Karpas-422 (cell line): ENCODE measurements at places on chromosomes 7 and 10. TPM values are rescaled to one million over a fixed set of nuclear protein-coding genes. Genes with fewer than 3 reads are reported as not detected.

- no peak overlapping the region for H3K4me3 ChIP-seq
- no peaks in the 10 kb centered on the region for H3K36me3 ChIP-seq
- H3K4me1 ChIP-seq, result no peaks in the 10 kb centered on the region
- DNase-seq, result no peak
- H3K27me3 ChIP-seq, result 0 out of 2 replicates have a peak, but pooled peaks cover 3% of the 10 kb centered on the region
- H3K27ac ChIP-seq, result no peak overlapping the region
Observed at GRCh38 chr10:45053569-45054100, 52.9 kb downstream of the ZNF22 start.

Gene TAS2R5
- total RNA-seq, result 0.90 and 2.5 TPM in 2 replicates

DNA sequence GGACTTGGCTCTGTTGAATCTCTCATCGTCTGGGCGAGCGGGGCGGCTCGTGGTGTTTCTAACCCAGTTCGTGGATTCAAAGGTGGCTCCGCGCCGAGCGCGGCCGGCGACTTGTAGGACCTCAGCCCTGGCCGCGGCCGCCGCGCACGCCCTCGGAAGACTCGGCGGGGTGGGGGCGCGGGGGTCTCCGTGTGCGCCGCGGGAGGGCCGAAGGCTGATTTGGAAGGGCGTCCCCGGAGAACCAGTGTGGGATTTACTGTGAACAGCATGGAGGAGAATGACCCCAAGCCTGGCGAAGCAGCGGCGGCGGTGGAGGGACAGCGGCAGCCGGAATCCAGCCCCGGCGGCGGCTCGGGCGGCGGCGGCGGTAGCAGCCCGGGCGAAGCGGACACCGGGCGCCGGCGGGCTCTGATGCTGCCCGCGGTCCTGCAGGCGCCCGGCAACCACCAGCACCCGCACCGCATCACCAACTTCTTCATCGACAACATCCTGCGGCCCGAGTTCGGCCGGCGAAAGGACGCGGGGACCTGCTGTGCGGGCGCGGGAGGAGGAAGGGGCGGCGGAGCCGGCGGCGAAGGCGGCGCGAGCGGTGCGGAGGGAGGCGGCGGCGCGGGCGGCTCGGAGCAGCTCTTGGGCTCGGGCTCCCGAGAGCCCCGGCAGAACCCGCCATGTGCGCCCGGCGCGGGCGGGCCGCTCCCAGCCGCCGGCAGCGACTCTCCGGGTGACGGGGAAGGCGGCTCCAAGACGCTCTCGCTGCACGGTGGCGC, at the start of gene EN2:
EN2 (plus strand) TSS at position 19 of the 767 bp plus-strand sequence; CDS start at position 268, 249 bp downstream.
- no peaks in the 10 kb centered on the region for H3K27me3 ChIP-seq
- DNase-seq, result no peak
- no peak within 1 kb of the TSS for H3K27ac ChIP-seq
- no peaks in the 10 kb centered on the region for H3K36me3 ChIP-seq
- no peaks in the 10 kb centered on the region for H3K4me1 ChIP-seq

Gene ABCB4
- total RNA-seq, result 0.47 and 0.67 TPM in 2 replicates

- no peak for DNase-seq
- no peaks in the 10 kb centered on the region for H3K36me3 ChIP-seq
- no peaks in the 10 kb centered on the region for H3K4me1 ChIP-seq
- H3K27ac ChIP-seq, result no peak overlapping the region
- no peaks in the 10 kb centered on the region for H3K27me3 ChIP-seq
Observed at GRCh38 chr10:28127881-28128280, 129.0 kb upstream of the ODAD2 start.

DNA sequence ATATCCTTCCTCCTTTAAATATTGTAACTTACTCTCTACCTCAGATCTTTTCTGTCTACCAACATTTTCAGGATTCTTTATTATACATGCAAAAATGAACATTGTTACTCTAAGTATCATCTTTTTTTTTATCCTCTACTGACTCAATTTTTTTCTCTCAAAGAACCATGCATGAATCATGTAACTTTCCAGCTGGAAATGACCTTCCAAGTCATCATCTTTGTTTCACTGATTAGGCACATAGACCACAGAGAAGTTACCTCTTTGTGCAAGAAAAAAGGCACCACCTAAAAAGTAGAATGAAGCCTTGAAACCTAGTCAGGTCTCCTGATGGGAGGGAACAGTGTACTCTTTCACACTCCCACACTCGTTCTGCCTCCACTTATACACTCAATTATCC, 234.9 kb downstream of the HGF start:
- no peak for DNase-seq
- H3K27me3 ChIP-seq, result no peaks in the 10 kb centered on the region
- no peak overlapping the region for H3K4me3 ChIP-seq
- H3K36me3 ChIP-seq, result no peaks in the 10 kb centered on the region

GRCh38 chr7:111026343-111026742, 64.6 kb upstream of the LRRN3 start:
- no peaks in the 10 kb centered on the region for H3K27me3 ChIP-seq
- no peaks in the 10 kb centered on the region for H3K4me1 ChIP-seq
- no peak overlapping the region for H3K4me3 ChIP-seq
- H3K27ac ChIP-seq, result no peak overlapping the region
- no peak for DNase-seq

Gene ANKRD2
- total RNA-seq, result not detected in 2 replicates

DNA sequence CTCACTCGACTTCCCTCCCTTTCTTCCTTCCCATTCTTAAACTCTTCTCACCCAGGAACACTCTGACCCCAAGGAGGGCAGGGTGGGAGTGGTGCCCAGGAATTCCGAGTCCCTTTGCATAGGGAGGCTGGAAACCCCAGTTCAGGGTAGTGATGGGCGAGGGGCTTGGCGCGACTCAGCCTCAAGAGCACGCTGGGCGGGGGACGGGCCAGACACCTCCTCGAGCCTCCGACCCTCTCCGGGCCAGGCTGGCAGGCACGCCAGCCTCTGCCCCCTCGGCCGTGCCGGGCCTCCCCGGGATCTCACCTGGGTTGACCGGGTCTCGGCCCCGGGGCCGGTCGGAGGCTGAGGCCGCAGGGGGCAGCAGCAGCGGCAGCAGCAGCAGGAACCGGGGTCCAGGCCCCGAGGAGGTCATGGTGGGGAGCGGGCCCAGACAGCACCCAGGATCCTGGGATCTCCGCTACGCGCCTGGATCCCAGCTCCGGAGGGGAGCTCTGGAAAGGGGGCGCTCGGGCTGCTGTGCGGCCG, 457 bp downstream of the PLOD3 start:
- 0 out of 2 replicates have a peak overlapping the region, but pooled peaks have one; percentile 6 for H3K27ac ChIP-seq
- no peaks in the 10 kb centered on the region for H3K36me3 ChIP-seq
- DNase-seq, result peak; percentile 57
- no peaks in the 10 kb centered on the region for H3K27me3 ChIP-seq
- peaks cover 21% of the 10 kb centered on the region for H3K4me1 ChIP-seq

GRCh38 chr7:80646083-80646865, 7.8 kb downstream of the CD36 start:
- no peak overlapping the region for H3K27ac ChIP-seq
- H3K4me3 ChIP-seq, result no peak overlapping the region
- H3K27me3 ChIP-seq, result no peaks in the 10 kb centered on the region
- no peak for DNase-seq
- H3K4me1 ChIP-seq, result no peaks in the 10 kb centered on the region

Gene FEZF1
- not detected in 2 replicates for total RNA-seq

DNA sequence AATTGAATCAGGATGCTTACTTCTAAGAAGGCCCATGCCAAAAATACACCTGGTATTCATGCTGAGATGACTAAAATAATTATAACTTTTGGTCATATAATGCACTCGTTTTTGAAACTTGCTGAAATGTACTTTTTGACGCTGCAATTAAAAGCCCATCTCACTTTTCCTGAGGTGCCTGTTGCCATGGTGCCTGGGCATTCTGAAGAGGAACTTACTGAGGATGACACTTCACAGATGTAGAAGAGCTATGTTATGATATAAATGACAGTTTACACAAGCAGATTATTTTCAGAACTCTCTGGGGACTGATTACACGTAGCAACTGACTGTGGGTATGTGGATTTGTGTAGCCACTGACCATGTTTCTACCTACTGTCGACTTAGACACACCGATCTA, 182.4 kb downstream of the TPK1 start:
- H3K36me3 ChIP-seq, result no peaks in the 10 kb centered on the region
- H3K4me1 ChIP-seq, result no peaks in the 10 kb centered on the region
- no peak overlapping the region for H3K4me3 ChIP-seq
- H3K27ac ChIP-seq, result no peak overlapping the region

- H3K4me3 ChIP-seq, result no peak overlapping the region
- no peak for DNase-seq
- no peaks in the 10 kb centered on the region for H3K27me3 ChIP-seq
- H3K27ac ChIP-seq, result no peak overlapping the region
- no peaks in the 10 kb centered on the region for H3K36me3 ChIP-seq
- peaks cover 6% of the 10 kb centered on the region for H3K4me1 ChIP-seq
Observed at GRCh38 chr7:16975712-16976111, 93.9 kb upstream of the AGR3 start.

GRCh38 chr7:68862736-68863135, 735.5 kb upstream of the AUTS2 start:
- H3K36me3 ChIP-seq, result no peaks in the 10 kb centered on the region
- no peaks in the 10 kb centered on the region for H3K4me1 ChIP-seq
- no peak for DNase-seq
- no peak overlapping the region for H3K27ac ChIP-seq
- no peaks in the 10 kb centered on the region for H3K27me3 ChIP-seq
